ENCODE measurements at places on chromosomes 5 and 9.

GRCh38 chr9:85114799-85115198, 445.3 kb downstream of the NTRK2 start:
- DNase-seq, result no peak

DNA sequence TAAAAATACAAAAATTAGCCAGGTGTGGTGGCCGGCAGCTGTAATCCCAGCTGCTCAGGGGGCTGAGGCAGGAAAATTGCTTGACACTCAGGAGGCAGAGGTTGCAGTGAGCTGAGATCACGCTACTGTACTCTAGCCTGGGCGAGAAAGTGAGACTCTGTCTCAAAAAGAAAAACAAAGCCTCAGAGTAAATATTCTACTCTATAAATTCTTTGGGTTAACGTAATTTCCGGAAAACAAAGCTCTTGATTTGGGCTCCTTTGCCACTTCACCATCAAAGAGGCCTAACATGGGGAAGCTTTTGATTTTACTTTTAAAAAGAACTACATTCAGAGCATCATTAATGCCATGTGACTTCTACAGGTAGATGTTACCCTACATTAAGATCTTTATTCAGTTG, 103.1 kb downstream of the SERINC5 start:
- no peak for DNase-seq

- no peak for DNase-seq
Observed at GRCh38 chr5:138541511-138542179, 1.4 kb downstream of the ETF1 start.

GRCh38 chr5:142587354-142587965, 98.4 kb downstream of the FGF1 start:
- no peak for DNase-seq

GRCh38 chr9:112170968-112171367, 4.1 kb downstream of the SUSD1 start:
- no peak for DNase-seq

DNA sequence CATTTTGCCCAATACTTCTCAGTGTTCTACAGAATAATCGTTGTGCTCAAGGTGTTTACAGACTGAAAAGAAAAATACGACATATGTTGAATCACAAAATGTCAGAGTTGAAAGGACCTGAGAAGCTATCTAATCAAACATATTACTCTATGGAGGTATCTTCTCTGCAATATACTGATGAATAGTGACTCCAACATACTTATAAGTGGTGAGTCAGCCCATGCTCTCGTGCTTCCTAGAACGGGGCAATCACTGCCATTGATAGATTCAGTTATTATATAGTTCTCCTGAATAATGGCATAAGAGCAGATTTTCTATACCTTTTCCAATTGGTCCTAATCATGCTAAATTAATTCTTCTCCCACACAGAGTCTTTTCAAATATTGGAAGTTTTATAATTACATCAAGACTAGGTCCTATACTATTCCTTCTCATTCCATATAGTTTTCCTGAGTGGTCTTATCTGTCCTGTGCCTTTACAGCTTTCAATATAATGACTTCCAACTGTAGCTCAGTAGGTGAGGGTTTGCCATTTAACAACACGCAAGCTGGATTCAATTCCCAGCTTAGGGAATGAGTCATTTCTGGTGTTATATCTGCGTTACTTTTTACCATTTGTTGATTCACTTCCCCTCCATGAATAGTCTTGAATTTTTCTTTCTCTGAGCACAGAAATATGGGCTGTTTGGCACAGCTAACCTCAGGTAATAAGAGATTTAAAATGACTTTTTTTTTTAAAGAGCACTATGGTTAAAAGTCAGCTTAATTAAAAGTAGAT, 81.1 kb downstream of the PLK2 start:
- no peak for DNase-seq

GRCh38 chr5:178348356-178349074, 115.9 kb upstream of the PHYKPL start:
- DNase-seq, result no peak

- DNase-seq, result peak; percentile 2
Observed at GRCh38 chr5:61055434-61056006, 106.7 kb downstream of the SMIM15 start.

GRCh38 chr5:137589185-137589584, 90.1 kb upstream of the SPOCK1 start:
- DNase-seq, result no peak

DNA sequence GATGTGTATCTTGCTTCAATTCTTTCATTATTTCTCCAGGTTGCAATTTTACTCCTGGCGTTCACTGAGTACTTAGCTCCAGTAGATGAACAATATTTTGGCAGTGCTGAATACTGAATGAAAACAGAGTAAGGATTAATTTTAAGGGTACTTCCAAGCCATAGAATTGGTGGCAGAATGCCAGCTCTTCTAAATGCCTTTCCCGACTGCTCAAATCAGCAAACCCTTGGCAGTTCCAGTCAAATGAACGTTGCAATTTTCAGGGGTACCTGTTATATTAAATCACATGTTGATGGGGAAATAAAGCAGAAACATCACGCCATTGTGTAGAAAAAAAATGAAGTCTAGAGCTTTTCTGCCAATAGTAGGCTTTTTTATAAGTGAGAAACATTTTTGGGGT, 282.4 kb upstream of the RPS23 start:
- no peak for DNase-seq

DNA sequence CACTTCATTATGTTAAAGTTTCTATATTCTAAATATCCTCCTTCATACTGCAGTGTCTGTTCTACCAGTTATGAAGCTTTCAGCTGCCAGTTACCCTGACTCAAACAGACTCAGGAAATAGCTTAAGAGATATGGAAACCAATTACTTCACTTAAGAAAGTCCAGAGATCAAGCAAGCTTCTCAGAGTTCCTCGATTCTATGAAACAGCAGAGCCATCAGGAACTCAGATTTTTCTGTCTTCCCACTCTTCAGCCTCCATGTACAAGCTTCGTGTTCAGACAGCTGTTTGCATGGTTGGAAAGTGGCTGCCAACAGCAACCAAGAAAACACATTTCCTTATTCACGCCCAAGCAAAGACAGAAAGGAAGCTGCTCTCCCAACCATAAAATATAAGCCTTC, 216.1 kb downstream of the ACTL7B start:
- DNase-seq, result no peak

DNA sequence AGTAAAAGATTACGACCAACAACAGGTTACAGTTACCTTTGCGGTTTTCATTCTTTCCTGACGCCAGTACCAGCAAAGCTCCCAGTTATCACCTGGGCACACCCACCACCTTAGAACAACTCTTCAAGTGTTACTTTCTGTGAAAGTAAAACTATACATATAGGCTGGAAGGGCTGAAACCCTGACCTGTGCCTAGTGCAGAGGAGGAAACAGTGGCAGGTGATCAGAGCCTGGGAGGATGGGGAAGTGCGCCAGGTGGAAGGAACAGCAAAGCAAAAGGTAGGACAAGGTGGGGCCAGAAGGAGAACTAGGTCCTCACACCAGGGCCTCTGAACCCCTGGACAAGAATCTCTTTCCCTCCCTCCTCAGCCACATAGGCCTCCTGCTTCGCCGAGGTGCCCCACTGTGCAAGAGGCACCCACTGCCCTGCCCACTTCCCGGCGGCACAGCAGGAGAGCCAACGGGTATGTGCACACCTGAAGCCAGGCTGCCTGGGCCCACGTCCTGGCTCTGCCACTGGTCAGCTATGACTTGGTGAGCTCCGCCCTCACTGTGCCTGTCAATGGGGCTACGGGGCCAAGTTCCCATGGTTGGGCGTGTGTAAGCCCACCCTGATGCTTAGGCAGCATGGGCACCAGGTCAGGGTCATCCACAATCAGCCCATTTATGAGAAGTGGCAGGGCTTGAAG, 26.9 kb downstream of the BICD2 start:
- no peak for DNase-seq

- no peak for DNase-seq
Observed at GRCh38 chr5:2005101-2006041, 122.6 kb upstream of the IRX4 start.

- DNase-seq, result no peak
Observed at GRCh38 chr5:58094031-58094430, 365.9 kb downstream of the PLK2 start.

GRCh38 chr9:132141344-132141947, 20.4 kb upstream of the NTNG2 start:
- DNase-seq, result peak; percentile 77

DNA sequence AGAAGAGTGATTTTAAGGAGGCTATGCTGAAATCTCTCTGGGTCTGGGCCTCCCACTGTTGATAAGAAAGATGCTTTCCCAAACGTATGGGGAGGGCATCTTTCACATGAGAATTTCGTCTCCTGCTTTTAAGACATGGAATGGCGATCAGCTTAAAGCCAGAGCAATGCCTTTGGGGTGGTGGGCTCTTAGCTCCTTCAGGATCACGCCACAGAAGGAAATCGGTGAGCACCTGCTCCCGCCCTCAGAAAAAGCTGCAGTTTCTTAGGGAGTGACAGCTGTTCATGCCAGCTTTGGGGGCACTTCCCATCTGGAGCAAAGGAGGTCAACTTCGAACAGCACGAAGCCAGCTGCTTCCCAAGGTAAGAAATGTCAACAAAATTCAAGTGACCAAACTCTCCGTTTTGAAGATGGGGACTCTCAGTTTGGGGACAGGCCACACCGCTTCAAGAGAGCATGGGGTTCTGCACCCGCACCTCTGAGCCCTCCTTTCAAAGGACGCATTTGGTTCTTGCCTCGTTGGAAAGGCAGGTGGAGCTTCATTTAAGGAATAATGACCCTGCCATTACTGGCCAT, 39.0 kb downstream of the TRIP13 start:
- peak; percentile 69 for DNase-seq

DNA sequence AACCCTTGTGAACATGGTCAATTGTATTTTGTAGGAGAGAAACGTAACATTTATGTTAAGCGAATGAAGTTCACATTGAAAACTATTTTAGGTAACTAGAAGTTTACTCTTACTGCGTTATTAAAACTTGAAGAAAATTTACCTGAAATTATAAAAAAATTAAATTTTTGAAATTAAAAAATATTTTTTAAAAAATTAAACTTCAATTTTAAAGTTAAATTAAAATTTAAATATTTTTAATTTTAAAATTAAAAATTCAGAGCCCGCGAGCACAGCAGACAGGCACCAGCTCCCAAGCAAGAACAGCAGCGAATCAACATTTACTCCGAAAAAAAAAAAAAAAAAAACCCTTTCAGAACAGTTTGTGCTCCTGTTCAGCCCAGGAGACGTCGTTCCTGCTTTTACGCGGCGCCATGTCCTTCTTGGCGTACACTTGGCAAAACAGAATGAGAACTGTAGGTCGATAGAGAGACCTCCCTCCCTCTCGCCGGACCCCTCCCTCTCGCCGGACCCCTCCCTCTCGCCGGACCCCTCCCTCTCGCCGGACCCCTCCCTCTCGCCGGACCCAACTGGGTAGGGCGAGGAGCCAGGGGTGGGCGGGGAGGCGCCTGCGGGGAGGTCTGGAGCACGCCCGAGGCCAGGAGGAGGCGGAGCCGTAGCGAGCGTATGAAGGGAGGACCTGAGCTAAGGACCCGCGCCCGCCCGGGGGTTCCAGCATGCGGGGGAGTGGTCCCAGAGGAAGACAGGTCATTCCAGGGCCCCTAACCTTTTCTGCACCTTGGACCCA, 235.8 kb downstream of the ROR2 start:
- DNase-seq, result peak; percentile 77

- no peak for DNase-seq
Observed at GRCh38 chr5:147591120-147591519, 81.3 kb upstream of the DPYSL3 start.

- no peak for DNase-seq
Observed at GRCh38 chr9:95516221-95516733, 494 bp downstream of the PTCH1 start.

GRCh38 chr9:20242510-20243189, 379.6 kb downstream of the MLLT3 start:
- DNase-seq, result no peak

- DNase-seq, result no peak
Observed at GRCh38 chr5:73312146-73312871, 136.3 kb downstream of the FOXD1 start.

GRCh38 chr5:39151745-39152144, 67.6 kb downstream of the FYB1 start:
- DNase-seq, result no peak

DNA sequence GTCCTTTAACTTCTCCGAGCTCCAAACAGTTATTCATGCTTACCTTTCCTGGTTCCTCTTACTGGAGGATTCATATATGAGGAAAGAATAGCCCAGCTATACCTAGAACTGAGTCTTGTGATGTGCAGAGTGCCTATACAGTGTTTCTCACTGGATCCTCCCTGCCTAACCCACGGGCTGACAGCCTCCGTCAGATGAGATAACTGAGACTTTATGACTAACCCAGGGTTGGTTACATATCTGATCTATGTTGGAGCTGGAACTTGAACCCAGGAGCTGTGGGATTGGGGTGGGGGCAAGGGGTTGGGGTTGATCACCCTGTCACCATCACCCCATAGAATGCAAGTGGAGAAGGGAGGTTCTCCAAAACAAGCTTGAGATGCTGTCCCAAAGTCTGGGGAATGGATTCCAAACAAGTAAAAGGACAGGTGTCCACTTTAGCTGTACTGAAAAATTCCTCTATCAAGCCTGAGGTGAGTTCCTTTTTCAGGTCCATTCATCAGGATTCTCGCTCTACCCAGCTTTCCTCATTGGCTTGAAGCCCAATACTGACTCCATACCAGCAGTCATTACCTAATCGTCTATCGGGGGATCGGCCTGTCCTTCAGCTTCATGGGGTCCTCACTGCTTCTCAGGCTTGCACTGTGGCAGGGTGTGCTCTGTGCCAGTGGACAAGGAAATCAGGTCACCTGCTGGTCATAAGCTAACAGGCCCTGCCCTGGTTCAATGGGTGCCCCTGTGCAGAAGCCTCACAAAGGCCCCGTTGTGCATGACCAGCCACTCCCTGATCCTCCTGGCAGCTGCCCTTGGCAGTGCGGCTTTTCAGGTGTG, 100.6 kb downstream of the ARHGAP26 start:
- DNase-seq, result no peak
